ENCODE measurements at places on chromosomes 3 and 15.

DNA sequence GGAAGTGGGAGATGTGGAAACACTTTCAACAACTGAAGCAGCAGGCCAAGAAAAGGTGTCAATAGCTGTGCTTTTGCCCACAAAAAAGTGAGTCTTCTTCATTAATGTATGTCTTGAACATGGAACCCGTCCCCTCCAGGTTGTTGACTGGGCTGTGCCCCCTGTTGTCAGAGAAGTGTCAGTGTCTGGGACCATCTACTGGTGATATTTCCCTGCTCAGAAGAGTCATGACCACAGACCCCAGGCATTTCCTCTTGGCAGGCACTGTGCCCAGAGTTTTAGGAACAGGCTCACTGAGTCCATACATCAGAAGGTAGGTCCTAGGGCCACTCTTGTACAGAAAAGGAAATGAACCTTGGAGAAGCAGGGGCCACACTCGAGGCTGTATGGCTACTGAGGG, 54.8 kb upstream of the LARS2 start:
- DNase-seq = no peak

- no peak for DNase-seq
These were observed 65.8 kb downstream of the SCN11A start for GRCh38 chr3:38985981-38986380.

GRCh38 chr15:58409861-58410260, 21.9 kb upstream of the LIPC start:
- no peak for DNase-seq

- no peak for DNase-seq
These were observed 46.1 kb downstream of the RFTN1 start for GRCh38 chr3:16467393-16467792.

- no peak for DNase-seq
These were observed 2.0 kb upstream of the ZBTB47 start for GRCh38 chr3:42651248-42652091.

GRCh38 chr3:127099982-127100381, 92.9 kb upstream of the PRR23E start:
- DNase-seq = no peak

- no peak for DNase-seq
These were observed 81.0 kb upstream of the CDIN1 start for GRCh38 chr15:36498401-36498800.

GRCh38 chr3:70737666-70738290, 425.3 kb upstream of the MDFIC2 start:
- DNase-seq = no peak

DNA sequence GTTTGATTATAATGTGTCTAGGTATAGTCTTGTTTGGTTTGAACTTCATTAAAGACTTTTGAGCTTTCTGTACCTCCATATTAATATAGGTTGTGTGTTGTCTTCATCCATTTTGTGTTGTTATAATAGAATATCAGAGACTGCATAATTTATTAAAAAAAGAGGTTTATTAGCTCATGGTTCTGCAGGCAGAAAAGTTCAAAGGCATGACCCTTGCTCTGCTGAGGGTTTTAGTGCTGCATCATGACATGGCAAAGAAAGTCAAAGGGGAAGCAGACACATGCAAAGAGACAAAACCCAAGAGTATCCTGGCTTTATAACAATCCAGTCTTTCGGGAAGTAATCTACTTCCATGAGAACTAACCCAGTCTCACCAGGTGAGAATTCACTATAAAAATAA, 358.2 kb downstream of the EDEM1 start:
- no peak for DNase-seq

DNA sequence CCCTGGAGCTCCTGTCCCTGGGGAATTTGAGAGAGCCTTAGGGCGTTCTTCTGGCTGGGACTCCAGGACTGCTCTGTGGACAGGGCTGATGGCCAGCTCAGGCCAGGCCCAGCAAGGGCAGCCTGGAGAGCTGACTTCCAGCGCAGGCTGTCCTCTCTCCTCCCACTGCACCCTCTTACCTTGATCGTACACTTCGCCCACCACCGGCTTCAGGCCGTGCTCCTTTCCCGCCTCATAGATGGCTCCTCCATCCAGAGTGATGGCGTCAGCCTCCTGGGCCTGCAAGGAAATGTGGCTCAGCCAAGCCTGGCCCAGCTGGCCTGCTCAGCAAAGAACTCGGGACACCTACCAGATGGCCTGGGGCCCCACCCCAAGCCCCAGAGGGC, 3.1 kb downstream of the MELTF start:
- no peak for DNase-seq

- no peak for DNase-seq
These were observed 511.7 kb upstream of the CDIN1 start for GRCh38 chr15:36067483-36068274.

GRCh38 chr3:16477521-16477920, 36.0 kb downstream of the RFTN1 start:
- no peak for DNase-seq

DNA sequence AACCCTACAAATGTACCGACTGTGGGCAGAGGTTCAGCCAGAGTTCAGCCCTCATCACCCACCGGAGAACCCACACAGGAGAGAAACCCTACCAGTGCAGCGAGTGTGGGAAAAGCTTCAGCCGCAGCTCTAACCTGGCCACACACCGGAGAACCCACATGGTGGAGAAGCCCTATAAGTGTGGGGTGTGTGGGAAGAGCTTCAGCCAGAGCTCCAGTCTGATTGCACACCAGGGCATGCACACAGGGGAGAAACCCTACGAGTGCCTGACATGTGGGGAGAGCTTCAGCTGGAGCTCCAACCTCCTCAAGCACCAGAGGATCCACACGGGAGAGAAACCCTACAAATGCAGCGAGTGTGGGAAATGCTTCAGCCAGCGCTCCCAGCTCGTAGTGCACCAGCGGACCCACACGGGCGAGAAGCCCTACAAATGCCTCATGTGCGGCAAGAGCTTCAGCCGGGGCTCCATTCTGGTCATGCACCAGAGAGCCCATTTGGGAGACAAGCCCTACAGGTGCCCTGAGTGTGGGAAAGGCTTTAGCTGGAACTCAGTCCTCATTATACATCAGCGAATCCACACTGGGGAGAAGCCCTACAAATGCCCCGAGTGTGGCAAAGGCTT, 20.7 kb downstream of the ZSCAN2 start:
- no peak for DNase-seq

DNA sequence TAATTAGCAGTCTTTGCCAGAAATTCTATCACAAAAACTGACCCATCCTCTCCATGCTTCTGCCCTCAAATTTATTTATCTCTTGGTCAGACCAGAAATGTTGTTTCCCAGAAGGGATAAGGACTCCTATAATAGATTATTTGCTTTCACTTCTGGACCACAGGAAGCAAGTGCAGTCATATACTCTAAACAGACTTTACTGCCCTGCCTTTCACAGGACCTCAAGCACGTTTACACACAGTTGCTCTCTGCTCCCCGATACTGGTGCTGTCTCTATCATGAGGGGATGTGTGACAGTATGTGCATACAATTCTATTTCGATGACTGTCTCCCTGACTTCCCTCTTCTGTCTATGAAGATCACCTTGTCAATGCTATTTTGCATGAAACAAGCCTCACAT, 205.5 kb upstream of the TGFBR2 start:
- DNase-seq = no peak

DNA sequence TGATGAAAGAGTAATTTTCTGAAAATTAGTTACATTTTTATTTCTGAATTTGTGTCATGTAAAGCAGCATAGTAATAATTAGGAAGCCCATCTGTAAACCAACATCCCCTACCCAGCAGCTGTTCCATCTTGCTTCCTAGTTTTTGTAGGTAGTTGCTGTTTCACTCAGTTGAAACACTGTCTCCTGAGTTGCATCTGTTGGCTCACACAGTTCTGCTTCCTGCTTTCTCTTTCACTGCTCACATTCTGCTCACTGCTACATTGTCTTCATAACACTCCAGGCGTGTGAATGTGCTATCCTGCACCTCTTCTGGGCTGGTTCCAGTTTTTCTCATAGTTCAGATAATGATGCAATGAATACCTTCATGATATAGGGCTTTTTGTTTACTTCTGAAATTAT, 123.4 kb downstream of the EPHB1 start:
- no peak for DNase-seq

DNA sequence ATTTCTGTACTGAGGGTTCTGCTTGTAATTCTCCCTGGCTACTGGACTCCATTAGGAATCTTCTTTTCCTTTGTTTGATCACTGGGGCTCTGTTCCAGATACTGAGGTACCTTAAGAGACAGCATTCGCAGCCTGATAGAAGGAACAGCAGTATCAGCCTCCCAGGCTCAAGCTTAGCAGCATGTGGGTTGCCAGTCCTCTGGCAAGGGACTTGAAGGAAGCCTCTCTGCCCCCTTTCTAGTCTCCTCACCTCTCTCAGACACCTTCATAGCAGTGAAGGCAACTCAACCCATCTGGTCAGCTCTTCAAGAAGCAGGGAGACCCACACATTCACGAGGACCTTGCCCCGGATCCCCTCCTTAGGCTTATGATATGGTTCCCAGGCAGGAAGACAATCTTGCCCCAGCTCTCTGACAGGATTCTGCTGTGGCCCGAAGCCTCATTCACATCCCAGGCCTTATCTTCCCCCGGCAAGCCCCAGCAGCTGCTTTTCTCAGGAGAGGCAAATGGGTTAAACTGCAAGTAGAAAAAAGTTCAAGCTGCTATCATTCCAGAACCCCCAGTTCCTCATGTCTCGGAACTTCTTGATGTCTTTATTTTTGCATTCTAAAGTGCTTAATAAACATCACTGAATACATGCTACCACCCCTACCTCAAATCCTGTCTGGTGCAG, 153.1 kb downstream of the LIPC start:
- no peak for DNase-seq

- DNase-seq = no peak
These were observed 220.3 kb downstream of the OCA2 start for GRCh38 chr15:27878841-27879240.

DNA sequence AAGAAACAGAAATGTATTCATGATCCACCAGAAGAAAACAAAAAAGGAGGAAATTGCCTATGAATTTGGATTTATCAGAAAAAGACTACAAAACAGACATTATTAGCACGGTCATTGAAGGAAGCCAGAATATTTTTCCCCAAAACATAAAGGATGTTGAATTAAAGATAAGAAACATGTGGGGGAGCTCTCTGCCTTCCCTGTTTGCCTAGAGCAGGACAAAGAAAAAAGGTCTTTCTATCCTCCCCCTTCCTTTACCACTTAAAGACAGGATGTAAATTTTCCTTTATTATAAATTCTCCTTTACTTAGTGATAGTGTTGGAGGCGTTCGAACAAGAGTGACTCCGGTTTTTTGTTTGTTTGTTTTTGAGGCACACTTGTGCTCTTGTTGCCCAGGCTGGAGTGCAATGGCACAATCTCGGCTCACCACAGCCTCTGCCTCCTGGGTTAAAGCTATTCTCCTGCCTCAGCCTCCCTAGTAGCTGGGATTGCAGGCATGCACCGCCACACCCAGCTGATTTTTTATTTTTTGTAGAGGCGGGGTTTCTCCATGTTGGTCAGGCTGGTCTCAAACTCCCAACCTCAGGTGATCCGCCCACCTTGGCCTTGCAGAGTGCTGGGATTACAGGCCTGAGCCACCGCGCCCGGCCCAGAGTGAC, 14.9 kb upstream of the RPN1 start:
- no peak for DNase-seq

DNA sequence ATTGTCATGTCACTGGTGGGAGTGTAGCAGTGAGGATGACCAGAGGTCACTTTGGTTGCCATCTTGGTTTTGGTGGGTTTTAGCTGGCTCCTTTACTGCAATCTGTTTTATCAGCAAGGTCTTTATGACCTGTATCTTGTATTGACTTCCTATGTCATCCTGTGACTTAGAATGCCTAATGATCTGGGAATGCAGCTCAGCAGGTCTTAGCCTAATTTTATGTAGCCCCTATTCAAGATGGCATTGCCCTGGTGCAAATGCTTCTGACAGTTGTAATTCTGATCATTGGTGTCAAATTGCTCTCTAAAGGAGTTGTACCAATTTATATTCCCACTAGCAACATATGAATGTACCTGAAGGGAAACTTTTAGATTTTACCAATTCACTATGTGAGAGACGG, 74.4 kb downstream of the STRIT1 start:
- no peak for DNase-seq

- peak; percentile 46 for DNase-seq
These were observed 144.4 kb downstream of the DNAJB8 start for GRCh38 chr3:128322030-128323022.
